ENCODE measurements at places on chromosomes 7 and 10.

- DNase-seq: no peak
Observed at GRCh38 chr7:46864716-46865115, 717.2 kb downstream of the TNS3 start.

DNA sequence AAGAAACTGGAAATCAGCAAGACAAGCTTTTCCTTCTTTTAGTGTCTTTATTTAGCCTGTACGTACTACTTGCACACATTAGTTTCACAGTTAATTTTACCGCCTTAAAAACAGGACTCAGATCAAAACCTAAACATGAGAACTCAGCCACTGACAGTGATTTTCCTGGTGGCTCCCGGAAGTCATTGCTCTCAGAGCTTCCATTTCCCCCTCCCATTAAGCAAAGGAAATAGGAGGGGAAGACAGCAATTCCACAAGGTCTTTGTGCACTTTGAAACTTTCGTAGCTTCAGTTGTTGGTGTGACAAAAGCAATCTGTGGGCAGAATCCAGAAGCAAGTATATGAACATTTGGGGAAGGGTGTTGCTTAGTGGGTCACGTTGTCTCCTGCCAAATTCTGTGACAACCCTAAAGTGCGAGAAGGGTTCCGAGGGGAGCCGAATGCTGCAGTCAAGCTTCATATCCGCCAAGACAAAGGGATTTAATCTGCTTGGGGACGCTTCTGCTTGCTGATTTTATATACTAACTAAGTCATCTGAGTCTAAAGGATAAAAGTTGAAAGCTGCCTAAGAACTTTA, 30.4 kb downstream of the FAM53B start:
- DNase-seq: no peak

GRCh38 chr7:106545275-106545674, 115.7 kb downstream of the CCDC71L start:
- no peak for DNase-seq

- no peak for DNase-seq
Observed at GRCh38 chr7:18610331-18610948, 114.9 kb downstream of the HDAC9 start.

GRCh38 chr10:93554760-93555432, 11.6 kb upstream of the FFAR4 start:
- no peak for DNase-seq

DNA sequence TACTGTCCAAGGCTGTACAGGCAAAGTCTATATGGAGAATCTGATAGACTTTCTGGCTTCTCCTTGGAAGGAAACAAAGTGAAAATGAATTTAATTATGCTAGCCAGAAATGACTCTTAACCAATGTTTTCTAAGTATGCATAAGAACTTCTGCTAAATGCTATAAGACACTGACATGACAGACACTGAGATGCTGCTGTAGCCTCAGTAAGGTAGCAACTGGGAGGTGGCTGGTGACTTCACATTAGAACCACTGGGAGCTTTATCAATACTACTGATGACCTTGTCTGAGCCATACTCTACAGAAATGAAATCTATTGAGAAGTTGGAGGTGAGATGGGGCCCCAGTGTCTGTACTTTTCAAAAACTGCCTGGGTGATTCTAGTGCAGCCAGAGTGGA, 188.6 kb downstream of the ZNF365 start:
- DNase-seq: no peak

- no peak for DNase-seq
Observed at GRCh38 chr7:134024739-134025138, 102.4 kb upstream of the LRGUK start.

- DNase-seq: no peak
Observed at GRCh38 chr10:5434017-5434753, 21.8 kb downstream of the NET1 start.

GRCh38 chr10:11691319-11691755, 50.8 kb upstream of the ECHDC3 start:
- DNase-seq: no peak

DNA sequence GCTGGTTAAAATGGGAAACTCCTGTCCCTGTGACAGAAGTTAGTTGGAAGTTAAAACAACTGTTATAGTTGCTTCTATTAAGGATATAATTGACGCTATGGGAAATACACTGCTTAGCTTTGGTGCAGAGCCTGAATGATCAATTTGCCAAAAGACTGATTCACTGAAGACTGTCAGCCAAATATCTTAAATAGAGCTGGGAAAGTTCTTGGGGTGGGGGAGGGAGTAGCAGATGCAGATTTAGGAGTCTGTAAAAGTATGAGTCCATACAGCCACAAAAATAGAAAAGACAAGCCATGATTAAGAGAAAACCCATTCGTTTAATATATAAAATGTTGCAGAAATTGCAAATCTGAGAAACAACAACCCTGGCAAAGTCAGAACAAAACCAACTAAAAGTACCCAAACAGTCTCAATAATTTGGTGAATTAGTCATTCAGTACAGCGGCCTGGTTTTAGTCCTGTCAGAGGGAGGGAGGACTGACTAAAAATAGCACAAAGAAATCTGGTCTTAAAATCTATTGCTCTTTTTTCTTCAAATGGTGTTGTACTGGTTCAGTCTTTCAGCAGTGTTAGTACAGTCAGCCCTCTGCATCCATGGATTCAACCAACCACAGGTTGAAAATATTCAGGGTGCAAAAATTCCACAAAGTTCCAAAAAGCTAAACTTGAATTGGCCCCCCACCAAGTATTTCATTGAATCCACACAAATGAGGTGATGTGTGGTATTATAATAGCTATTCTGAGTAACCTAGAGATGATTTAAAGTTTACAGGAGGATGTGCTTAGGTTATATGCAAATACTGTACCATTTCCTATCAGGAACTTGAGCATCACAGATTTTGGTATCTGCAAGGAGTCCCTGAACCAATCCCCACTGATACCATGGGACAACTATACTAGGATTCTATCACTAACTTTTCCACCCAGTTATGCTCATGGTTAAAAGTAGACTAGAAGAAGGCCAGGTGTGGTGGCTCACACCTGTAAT, 30.0 kb downstream of the STK17A start:
- no peak for DNase-seq

DNA sequence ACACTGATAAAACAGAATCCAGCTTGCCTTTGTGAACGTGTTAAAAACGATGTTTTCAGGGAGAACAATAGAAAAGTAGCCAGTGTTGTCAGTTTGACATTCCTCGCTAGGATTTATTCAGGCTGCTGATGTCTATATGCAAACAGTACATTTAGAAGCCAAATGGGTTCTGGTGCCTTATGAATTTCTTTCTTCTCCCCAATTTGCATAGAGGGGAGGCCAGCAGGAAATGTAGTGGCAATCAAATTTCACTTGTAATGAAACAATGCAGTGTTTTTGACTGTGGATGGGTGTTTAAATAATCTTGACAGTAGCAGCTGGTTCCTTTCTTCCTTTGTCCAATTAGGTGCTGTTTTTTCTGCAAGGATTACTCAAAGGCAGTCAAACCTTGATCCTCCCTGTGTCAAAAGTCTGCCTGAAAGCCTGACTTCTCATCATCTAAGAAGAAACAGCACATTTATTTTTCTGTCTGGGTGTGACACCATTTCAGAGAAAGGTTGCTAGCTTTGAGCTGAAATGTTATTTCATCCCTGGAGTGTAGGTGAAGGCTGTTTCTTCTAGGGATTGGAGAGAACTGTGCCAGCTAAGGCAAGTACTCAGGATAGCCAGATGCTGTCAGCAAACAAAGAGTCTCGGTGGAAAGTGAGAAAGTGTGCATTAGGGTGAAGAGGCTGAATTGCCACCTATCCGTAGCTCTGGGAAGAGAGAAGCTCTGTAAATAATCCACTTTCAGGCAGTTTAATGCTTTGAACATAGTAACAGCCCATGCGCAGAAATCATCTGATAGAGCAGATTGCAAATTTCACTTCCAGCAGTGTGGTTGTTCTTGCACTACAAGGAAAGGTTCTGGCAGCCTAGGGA, 36.6 kb upstream of the ZNRF2 start:
- DNase-seq: no peak

DNA sequence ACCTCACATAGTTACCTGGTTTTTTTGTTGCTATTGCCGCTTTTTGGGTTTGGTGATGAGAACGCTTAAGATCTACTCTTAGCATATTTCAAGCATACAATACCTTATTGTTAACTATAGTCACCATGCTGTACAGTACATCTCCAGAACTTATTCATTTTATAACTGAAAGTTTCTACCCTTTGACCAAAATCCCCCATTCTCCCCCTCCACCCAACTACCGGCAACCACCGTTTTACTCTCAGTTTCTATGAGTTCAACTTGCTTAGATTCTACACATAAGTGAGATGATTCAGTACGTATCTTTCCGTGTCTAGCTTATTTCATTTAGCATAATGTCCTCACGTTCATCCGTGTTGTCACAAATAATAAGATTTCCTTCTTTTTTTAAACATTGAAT, 86.7 kb upstream of the IL6 start:
- no peak for DNase-seq

- DNase-seq: no peak
Observed at GRCh38 chr7:72286519-72286918, 125.6 kb downstream of the CALN1 start.

DNA sequence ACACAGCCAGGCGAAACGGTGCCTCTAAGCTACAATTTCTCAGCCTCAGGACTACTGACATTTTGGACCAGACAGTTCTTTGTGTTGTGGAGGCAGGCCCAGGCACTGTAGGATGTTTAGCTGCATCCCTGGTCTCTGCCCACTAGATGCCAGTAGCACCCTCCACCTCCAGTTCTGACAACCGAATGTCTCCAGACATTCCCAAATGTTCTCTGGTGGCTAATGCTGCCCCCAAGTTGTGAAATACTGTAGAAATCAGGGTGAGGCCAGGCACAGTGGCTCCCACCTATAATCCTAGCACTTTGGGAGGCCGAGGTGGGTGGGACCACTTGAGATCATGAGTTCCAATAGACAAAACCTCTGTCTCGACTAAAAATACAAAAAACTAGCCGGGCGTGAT, 18.2 kb downstream of the HNRNPF start:
- DNase-seq: no peak
